ENCODE measurements at places on chromosomes 1 and 21.

- DNase-seq = no peak
Observed at GRCh38 chr1:30610917-30611316, 112.5 kb downstream of the MATN1 start.

DNA sequence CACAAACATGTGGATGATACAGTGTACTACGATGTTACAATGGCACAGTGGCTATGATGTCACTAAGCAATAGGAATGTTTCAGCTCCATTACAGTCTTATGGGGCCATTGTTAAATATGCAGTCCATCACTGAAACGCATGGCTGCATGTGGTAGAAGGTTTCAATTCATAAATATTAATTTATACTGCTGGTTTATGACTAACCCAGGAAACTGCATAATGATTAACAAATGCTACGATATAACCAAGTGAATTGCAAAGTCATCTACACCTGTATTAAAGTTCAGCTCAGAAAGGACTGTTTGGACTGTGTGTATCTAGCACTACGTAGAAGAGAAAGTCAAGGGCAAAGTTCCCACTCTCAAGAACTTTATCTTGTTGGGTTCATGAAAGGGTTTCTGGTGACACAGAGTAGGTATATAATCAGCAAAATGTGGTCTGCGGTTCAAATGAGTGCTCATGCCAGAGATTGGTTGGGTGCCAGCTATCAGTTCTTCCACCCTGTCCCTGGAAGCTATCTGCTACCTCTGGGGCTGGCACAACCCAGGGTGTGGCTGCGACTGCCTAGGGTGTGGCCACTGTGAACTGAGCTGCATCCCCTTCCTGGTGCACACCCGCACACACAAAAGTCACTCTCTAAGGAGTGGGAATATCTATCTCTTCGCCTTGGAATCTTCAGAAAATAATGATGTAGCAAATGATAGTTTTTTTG is 14.8 kb downstream of the MGST3 start:
- DNase-seq = no peak

DNA sequence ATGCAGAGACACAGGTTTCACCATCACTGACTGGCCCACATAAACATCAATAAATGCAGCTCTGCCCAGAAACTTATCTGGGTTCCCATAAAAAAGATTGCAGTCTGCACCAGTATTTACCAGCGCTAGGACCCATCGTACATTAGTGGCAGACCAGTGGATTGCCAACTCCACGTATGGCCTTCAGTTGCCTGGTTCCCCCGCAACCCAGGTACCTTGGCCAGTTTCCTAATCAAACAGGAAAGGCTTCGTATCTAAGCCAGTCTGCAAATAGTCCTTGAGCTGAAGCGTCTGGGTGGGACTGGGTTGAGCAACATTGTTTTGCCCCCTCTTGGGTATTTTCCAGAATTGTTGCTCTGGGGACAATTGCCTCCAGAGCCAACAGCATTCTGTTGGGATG is 1639.3 kb downstream of the MRPL39 start:
- DNase-seq = no peak

- DNase-seq = no peak
Observed at GRCh38 chr21:32844653-32845436, 73.3 kb upstream of the PAXBP1 start.

- no peak for DNase-seq
Observed at GRCh38 chr1:164685266-164686035, 126.5 kb downstream of the PBX1 start.

DNA sequence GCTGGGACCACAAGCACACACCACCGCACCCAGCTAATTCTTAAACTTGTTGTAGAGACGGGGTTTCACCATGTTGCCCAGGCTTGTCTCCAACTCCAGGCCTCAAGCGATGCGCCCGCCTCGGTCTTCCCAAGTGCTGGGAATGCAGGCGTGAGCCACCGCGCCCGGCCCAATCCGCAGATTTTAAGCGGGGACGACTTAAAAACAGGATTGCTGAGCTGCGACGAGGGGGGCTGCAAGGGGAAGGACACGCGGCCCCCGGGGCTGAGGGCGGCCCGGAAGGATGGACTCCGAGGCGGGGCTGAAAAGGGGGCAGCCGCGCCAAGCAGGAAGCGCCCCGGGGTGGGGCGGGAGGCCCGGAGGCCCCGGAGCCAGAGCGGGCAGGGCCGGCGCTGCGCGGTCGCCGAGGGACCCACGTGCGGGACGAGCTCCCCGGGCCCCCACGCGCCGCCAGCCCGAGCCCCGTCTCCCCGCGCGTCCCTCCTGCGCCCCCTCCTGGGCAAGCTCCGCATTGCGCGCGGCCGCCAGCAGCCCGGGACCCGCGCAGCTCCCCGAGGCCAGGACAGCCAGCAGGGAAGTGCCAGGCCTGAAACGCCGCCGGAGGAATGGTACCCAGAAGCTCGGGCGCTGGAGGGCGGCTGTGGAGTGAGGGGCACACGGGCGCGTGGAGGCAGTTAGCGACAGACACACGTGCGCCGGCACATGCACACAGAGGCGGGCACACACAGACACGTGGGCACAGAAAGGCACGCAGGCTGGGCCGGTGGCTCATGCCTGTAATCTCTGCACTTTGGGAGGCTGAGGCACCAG is 5.5 kb upstream of the PRKCZ start:
- DNase-seq = peak; percentile 70

GRCh38 chr1:32342704-32343103 is 6.7 kb upstream of the MARCKSL1 start:
- no peak for DNase-seq

DNA sequence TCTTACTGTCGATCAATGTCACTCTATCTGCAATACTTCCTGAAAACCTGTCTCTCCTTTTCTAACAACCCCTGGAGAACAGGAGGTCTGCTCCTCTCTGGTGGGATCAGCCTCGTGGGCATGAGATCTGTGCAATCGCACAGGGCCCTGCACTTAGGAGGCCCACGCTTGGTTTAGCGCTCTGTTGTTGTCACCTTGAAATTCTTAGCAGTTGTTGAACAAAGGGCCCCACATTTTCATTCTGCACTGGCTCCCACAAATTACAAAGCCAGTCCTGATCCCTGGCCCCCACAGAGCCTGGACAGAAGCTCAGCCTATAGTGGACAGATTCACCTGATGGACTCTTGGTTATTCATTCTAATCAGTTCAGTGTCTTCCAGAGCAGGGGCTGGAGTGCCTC is 18.6 kb downstream of the SPOCD1 start:
- DNase-seq = no peak

- no peak for DNase-seq
Observed at GRCh38 chr1:153958961-153959260, 499 bp upstream of the CRTC2 start.

DNA sequence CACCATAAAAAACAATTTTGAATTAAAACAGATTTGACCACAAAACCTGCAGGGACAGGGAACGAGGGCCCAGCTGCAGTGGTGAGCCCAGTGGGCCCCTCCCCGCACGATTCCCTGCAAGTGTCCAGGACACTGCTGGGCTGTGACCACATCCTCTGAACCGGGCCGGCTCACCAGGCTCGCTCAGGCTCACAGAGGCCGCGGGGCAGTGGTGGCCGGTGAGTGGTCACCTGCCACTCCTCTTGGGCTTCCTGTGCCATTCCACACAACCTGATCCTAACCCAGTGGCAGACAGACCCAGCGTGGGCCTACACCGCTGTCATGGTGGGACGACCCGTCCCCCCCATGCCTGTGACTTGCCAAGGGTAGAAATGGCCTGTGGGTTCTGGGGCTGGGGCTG is 36.5 kb upstream of the RIPK4 start:
- no peak for DNase-seq

DNA sequence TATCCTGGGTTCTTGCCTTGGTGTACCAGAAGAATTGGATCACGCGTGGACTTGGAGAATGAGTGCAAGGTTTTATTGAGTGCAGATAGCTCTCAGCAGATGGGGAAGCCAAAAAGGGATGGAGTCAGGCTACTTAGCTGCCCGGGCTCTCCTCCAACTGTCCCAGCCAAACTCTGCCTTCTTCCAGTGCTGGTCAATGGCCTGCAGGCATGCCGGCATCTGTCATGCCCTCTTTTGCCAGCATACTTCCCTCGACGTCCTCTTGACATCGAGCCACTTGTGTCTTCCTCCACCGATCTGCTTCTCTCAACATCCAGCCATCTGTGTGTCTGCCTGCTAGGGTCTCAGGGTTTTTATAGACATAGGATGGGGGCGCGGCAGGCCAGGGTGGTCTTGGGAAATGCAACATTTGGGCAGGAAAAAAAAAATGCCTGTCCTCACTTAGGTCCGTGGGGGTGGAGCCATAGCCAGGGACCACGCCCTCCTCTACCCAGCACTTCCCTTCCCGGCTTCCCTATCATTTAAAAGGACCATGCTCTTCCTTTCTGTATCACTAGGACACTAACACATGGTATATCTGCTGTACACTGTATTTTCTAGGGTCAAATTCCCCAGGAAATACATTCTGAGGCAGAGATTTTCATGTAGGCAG is 47.0 kb upstream of the BCAR3 start:
- DNase-seq = no peak

DNA sequence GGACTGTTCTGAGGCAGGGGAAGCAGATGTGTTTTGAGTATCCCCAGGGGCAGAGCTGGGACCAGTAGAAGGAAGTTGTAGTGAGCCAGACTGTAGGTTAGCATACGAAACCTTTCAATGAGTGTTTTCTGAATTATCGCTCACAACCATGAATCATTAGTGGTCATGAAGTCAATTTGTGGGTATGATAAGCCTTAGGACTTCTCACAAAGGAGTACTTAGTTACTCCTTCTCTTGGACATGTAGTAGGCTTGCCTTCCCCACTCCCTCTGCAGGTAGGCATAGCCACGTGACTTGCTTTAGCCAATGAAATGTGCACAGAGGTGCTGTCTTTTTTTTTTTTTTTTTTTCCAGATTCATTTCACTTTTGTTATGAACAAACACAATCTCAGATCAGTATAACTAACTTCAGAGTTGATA is 23.9 kb upstream of the FAAH start:
- no peak for DNase-seq

DNA sequence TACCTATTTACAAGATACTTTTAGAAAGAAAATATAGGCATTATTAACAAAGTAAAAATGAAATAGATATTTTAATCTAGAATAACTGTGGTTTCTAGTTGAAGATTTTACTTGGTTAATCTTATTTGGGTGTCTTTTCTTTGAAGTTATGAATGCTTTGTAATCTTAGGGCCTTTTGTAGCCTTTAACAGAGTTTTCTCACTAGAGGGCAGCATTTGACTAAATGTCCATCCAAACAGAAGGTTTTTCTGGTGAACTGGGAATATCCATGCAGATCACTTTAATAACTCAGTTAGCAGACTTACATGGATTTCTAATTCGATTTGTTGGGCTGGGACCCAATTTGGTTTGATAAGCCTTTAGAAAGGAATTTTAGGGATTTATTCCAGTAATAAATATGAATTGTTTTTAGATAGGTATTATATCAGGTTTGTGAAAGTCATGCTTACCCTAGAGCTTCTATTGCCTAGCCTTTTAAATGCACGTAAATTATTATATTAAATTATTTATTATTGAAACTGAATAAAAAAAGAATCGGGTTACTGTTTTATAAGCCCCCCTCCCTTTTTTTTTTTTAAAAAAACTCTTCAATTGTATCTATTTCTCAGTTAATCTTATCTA is 119.7 kb downstream of the ZNF326 start:
- peak; percentile 5 for DNase-seq

GRCh38 chr1:41391834-41392527 is 30.7 kb downstream of the FOXO6 start:
- no peak for DNase-seq

GRCh38 chr1:26702680-26703038 is 6.8 kb downstream of the ARID1A start:
- no peak for DNase-seq

DNA sequence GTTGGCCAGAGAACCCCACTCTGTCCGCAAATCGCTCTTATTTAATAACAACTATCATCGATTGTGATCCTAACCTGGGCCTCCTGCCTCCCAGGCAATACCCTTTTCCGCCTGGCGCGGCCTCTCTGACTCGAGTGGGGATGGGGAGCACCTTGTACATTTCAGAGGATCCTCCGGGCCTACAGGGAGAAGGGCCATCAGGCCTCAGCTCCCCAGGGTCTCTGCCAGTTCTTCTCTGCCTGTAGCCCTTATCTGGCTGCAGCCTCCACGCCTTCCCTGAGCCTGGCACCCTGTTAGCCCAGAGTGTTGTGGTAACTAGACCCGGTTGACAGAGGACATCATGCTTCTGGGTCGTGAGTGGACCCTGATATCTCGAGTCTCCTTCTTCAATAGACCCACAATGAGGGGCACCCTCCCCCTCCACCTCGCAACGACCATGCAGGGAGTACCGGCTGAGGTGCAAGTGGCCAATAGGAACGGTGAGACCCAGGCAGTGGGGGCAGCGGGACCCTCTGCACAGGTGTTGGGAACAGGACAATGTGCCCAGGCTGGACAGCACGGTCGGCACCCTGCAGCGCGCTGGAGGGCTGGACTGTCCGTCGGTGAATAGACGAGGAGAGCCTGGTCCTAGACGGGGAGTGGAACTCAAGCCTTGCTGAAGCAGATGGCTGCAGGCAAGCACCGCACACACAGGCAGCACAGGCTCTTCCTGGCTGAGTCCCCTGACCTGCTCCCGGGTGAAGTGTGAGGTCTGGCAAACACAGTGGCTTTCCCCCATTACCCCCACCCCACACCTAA is 7.1 kb upstream of the CRYBG2 start:
- no peak for DNase-seq

All from T47D (cell line).